ENCODE measurements at places on chromosomes 13 and 19.

- DNase-seq, result no peak
These were observed 26.8 kb downstream of the PIAS4 start for GRCh38 chr19:4034048-4035017.

DNA sequence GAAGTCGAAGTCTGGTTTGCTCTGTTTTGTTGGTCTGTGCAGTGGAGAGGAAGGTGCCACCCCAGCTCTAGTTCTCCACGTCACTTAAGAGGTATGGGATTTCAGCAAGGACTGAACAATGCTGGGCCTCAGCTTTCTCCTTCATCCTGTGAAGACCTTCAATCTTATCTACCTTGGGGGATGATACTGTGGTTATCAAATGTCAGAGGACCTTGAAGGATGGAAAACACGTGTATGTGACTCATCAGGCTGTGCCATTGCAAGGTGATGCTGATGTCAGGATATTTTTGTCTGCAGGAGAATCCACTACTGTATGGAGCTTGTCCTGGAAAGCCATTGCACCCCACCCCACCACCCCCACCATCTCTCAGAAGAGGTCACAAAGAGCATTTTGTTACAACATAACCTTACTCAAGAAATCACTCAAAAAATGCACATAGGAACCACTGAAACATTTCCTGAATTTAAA is 81.4 kb upstream of the UQCRFS1 start:
- peak; percentile 40 for DNase-seq

GRCh38 chr13:42781352-42781751 is at the start of gene FAM216B:
FAM216B (plus strand) TSS chr13:42781584; CDS start chr13:42784068, 2,484 bp downstream.
- no peak for DNase-seq

GRCh38 chr13:36919171-36919832 is 736 bp downstream of the SMAD9 start:
- DNase-seq, result no peak

- DNase-seq, result no peak
These were observed 29.5 kb downstream of the CRTC1 start for GRCh38 chr19:18712981-18713380.

DNA sequence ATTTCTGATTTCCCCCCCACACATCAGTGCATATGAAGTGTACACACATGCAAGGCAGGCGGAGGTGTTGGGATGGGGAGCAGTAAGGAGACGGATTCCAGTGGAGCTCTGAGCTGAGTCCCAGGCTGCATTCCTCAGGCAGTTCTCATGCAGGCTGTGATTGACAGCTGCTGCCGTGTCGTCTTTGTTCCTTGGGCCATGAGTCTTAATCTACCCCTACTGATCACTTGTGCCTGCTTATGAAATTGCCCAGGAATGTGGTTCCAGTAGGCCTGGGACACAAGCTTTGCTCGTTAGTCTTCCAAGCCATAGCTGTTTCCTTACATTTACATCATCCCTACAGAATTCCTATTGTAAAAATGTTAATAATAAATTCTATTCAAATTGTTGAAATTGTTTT is 1241.9 kb downstream of the UQCRFS1 start:
- DNase-seq, result no peak

DNA sequence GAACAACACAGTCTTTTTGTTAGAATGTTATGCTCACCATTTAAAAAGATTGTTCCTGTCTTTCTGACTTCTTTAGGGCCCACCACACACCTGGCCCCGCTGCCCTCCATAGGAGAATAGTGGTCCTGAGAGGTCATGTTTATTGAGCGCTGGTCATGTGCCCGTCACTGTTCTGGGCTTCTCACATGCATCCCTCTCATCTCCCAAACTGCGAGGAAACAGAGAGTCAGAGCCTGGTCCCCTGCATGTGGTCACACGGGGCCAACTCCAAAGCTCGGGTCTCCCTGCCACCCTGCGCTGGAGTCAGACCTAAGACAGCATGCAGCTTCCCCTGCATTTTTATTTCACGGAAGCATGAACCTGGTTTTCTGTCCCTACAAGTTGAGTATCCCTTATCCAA is 70.4 kb upstream of the GPR183 start:
- no peak for DNase-seq

GRCh38 chr13:96646515-96647211 is 347.6 kb downstream of the OXGR1 start:
- no peak for DNase-seq

DNA sequence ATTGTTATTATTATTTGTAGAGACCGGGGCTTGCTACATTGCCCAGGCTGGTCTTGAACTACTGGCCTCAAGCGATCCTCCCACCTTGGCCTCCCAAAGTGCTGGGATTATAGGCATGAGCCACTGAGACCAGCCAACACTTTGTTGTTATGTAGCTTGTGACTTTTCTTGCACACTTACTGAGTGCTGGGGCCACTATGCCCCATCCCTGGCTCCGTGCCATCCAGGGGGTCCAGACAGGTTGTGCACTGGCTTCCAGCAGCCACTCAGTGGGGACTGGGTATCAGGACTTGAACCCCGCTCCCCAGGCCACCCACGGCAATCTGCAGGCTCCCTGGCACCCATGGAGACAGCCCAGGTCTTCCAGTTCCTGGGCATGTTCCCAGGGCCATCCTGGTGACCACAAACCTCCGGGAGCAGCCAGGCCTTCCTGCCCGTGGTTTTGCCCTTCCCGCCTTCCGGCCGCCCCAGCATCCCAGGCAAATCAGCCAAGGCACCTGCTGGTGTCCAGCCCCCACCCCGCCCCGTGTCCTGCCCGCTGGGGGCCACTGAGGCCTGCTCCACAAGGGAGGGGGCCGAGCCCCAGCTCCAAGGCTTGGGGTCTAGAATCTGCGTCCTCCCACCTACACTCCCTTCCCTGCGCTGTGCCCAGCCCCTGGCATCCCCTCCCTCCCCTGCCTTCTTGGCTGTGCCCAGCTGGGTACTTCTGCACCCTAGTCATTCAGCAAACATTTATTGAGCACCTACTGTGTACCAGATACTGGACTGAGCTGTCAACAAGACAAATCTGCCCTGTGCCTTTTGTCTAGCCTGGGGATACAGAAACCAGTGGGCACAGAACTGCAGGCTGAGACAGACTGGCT is 23.7 kb upstream of the SEMA6B start:
- no peak for DNase-seq
